ENCODE measurements at places on chromosomes 5 and 9.
A peak's percentile ranks its signal among the peaks of the same experiment; 100 is the strongest.

DNA sequence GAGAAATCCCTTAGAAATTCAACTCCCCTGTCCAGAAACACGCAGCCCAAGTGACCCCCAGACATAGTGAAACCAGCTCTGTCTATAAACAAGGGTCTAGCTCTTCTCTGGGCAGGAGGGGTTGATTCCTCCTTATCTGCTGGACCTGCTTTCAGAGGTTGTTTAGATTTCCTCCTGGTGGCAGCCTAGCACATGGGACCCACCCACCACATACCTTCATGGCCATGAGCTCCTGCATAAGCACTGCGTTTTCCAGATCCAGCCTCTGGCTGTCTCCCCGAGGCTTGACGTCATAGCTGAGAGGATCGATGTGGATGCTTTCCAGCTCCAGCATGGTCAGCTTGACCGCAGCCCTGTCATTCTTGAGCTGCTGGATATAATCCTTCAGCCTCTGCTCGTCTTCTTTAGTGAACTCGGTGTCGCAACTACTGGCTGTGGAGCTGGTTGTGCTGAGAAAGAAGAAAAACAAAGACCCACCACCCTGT lies 77.0 kb downstream of the DCP2 start:
- no peak for DNase-seq

DNA sequence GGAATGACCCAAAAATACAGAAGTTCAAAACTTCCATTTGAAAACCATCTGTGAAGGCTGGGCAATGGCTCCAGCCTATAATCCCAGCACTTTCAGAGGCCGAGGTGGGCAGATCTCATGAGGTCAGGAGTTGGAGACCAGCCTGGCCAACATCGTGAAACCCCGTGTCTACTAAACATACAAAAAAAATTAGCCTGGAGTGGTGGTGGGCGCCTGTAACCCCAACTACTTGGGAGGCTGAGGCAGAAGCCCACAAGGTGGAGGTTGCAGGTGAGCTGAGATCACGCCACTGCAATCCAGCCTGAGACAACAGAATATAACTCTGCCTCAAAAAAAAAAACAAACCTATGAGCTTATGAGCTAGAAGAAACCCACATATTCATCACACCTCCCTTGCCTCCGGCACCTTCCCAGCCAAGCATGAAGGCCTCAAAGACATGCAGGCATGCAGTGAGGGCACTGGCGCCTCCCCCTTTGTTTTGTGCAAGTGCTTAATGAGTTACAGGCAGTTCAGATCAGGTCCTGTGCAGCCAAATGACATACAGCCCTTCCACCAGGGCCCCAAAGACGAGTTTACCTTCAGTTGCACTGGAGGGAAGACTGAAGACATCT lies 9.9 kb downstream of the HNRNPH1 start:
- no peak for DNase-seq

DNA sequence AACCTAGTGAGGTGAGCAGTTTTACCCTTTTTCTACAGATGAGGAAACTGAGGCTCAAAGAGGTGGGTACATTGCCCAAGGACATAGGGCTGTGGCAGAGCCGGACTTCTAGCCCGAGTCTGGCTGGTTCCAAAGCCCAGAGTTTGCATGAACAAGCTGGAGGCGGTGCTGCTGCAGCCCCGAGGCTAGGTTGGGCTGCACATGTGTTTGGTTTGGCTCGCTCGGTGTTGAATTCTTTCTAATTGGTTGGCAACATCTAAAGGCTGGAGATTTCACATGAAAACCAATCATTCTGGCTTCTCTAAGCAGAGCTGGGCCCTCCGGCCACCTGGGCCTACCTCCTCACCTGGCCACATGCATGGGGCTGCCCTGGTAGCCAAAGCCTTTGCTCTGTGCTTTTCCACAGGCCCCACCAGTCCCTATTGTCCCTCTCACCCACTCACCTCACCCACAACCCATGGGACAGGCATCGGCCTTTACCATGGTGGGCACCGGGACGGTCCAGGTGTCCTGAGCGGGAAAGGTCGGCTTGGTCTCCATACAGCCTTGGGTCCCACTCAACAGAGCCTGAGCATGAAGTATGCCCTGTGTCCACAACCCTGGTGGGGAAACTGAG lies 262.3 kb downstream of the NSG2 start:
- no peak for DNase-seq

DNA sequence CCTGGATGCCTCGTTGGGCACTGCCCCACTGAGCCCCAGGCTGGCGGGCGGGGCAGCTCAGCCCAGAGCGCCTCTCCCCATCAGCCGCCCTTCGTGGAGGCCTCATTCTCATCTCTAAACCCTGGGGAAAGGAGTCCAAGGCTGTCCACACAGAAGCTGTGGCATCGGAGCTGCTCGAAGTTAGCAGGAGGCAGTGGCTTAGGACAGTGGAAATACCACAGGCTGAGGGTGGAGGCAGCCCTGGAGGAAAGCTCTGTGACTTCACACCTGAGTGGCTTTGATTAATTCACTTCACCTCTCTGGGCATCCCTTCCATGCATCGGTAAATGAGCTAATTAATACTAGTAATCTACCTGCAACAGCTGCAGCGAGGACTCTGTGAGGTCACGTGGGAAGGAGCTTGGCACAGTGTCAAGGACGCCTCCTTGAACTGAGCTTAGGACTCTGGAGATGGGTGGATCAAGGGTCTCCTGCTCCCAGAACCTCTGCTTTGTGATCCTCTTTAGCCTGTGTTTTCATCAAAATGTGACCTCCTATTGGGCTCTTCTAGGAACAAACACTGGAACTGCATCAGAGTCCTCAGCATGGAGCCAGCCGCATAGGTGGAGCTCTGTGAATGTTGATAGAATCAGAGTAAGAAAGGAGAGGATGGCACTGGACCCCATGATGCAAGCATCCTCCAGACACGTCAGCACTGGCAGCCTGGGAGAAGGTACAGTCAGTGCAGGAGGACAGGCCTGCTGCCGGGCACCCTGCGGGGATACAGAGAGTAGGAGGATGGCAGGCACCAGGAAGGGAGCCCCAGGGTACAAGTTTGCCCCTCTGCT lies 842 bp upstream of the ANGPTL2 start:
- DNase-seq, result peak; percentile 66

DNA sequence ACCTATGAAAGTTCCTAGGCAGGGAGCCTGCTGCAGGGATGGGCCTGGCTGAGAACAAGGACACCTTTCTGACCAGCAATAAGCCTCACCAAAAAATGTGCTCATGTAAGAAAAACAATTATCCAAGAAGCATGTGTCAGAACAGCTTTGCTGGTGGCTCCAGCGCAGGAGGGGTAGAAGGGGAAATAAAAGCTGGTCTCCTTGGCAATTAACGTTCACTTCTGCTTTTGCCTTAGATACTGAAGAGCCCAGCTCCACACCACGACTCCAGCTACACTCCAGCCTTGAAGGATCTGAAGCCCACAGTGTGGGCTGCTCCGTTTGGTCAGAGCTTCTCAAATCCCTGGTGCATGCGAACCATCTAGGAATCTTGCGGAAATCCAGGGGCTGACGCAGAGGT lies 107.6 kb upstream of the PHYKPL start:
- DNase-seq, result no peak

DNA sequence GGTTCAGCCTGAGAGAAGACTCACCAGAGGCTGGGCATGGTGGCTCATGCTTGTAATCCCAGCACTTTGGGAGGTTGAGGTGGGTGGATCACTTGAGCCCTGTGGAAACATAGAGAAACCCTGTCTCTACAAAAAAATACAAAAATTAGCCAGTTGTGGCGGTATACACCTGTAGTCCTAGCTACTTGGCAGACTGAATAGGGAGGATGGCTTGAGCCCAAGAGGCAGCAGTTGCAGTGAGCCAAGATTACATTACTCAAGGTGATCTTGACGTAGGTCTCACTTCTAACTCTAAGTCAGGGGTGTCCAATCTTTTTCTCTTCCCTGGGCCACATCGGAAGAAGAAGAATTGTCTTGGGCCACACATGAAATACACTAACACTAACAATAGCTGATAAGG lies 16.2 kb upstream of the ATP6V1G1 start:
- no peak for DNase-seq

DNA sequence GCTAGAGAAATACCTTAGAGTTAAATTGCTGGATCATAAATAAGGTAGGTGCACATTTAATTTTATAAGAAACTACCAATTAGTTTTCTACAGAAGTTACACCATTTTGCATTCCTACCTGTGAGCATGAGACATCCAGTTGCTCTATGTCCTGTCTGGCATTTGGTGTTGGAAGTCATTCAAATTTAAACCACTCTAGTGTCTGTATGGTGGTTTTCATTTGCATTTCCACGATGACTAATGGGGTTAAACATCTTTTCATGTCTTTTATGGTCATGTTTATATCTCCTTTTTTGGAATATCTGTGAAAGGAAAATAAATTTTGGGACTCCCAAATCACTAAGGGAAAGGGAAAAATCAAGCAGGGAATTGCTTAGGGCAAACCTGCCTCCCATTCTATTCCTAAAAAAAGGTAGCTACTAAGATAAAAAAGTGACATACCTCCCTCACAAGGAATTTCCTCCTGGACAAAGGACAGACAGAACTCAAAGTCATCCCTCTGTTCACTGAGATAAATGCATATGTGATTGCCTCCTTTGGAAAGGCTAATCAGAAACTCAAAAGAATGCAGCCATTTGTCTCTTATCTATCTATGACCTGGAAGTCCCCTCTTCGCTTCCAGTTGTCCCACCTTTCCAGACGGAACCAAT lies 31.6 kb upstream of the ADCY2 start:
- DNase-seq, result no peak

- no peak for DNase-seq
These were observed 1.4 kb upstream of the JAK2 start for GRCh38 chr9:4983601-4984165.

GRCh38 chr5:171505473-171506043 lies 86.1 kb downstream of the FGF18 start:
- DNase-seq, result no peak

DNA sequence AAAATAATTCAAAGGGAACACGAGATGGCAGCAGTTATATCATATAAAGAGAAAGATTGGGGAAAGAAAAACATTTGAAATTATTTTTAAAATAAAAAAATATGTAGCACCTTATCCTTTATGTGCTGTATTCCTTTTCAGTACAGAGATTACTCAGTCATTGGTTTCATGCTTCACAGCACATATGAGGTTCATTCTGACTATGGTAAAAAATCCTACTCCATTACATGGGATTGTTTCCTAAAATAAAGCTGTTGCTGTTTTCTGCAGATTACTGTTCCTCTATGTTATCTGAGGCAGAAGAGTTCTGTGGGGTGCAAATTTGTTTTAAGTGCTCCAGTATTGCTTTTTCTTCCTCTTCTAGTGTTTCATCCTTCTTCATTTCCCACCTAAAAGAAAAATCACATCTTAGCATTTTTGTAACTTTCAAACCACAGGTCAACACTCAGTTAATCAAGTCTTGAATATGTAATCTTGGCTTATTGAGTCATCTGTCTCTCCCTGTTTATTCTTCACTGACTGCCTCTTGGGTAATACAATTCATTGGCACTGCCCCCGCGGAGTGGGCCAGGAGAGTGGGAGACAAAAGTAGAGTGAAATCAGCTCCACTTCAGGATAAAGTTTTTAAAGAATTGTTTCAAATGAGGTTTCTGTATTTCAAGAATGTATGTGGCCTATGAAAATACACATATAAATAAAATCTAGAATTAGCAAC lies 412.5 kb upstream of the POU5F2 start:
- DNase-seq, result no peak

- DNase-seq, result no peak
These were observed 9.6 kb downstream of the MTMR12 start for GRCh38 chr5:32302835-32303754.

GRCh38 chr9:125601961-125602360 lies 105.0 kb downstream of the MAPKAP1 start:
- no peak for DNase-seq

GRCh38 chr9:78781681-78782080 lies 484.8 kb downstream of the PSAT1 start:
- no peak for DNase-seq

DNA sequence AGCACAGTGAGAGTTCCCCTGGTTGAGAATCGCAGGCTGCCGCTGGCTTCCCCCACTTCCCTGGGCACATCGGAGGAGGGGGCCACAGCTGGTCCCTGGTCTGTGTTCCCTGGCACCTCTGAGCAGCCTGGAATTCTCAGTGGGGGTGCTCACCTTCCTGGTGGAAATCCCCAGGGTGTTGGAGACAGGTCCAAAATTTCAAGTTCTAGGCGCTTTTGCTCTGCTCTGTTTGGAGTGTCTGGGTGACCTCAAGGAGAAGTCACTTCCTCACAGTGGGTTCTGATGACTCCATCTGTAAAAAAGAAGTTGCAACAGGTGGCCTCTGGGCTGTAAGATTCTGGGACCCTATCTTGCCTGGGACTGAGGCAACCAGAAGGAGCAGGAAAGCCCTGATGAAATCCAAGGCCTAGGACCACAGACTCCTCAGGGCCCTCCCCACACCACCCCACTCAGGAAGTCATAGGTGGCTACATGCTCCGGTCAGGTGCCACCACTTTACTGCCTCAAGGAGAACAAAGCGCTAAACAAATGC lies at the start of gene TRAF1:
Gene TRAF1 (minus strand): TSS at position 400 of the 532 bp plus-strand sequence. CDS start 721 bp downstream, outside the sequence.
- no peak for DNase-seq

- no peak for DNase-seq
These were observed 438.3 kb downstream of the PRELID2 start for GRCh38 chr5:145396888-145397287.

GRCh38 chr9:649128-650074 lies 192.1 kb upstream of the DMRT1 start:
- no peak for DNase-seq

- DNase-seq, result peak; percentile 22
These were observed 9.9 kb downstream of the ZNF618 start for GRCh38 chr9:113886026-113886369.

DNA sequence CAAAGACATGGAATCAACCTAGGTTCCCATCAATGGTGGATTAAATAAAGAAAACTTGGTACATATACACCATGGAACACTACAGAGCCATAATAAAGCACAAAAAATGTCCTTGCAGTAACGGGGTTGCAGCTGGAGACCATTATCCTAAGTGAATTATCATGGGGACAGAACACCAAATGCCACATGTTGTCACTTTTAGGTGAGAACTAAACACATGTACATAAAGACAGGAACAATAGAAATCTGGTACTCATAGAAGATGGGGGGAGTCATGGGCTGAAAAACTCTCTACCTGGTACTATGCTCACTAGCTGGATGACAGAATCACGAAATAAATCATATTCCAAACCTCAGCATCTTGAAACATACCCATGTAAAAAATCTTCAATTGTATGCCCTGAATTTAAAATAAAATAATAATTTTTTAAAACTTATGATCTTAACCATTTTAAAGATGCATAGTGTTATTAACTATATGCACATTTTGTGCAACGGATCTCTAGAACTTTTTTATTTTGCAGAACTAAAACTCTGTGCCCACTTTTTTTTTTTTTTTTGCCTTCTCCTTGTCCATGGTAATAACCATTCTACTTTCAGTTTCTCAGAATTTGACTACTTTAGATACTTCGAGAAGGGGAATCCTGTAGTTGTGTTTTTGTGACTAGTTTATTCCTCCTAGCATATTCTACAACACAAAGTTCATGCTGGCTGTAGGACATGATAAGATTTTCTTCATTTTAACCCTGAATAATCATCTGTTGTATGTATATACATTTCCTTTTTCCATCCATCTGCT lies 1081.6 kb upstream of the ACO1 start:
- no peak for DNase-seq

- DNase-seq, result no peak
These were observed 176.9 kb downstream of the DENND1A start for GRCh38 chr9:123753016-123753415.

Data from hindlimb muscle (tissue), 1 donor.